ENCODE measurements at places on chromosomes 6 and 20.

DNA sequence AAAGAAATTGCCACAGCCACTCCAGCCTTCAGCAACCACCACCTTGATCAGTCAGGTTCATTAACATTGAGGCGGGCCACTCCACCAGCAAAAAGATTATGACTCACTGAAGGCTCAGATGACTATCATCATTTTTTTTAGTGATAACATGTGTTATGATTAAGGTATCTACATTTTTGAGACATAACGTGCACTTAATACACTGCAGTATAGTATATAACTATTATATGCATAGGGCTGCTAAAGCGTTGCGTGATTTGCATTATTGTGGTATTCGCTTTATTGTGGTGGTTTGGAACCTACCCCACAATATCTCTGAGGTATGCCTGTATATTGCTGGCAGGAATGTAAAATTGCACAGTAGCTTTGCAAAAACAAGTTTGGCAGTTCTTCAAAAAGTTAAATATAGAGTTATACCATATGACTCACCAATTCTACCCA is 6.8 kb upstream of the RIPK1 start:
- DNase-seq = no peak

DNA sequence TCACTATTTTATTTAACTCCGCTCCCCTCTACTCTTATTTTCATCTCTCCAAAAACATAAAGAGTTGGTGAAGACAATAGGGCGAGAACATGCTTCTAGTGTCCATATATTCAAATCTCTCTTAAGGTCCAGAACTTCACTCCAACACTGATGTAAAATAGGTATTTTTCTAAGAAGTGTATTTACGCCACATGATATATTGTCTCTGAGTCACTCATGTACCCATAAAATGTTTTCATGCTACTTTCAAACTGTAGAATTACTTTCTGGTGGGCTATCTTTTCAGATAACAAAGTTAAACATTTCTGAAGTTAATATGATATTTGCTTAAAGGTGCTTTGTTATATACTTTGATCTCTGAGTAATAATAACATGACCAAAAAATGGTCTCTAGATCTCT is 124.1 kb upstream of the IFNGR1 start:
- DNase-seq = no peak

- DNase-seq = no peak
These were observed 127.9 kb downstream of the PXDC1 start for GRCh38 chr6:3623451-3624249.

DNA sequence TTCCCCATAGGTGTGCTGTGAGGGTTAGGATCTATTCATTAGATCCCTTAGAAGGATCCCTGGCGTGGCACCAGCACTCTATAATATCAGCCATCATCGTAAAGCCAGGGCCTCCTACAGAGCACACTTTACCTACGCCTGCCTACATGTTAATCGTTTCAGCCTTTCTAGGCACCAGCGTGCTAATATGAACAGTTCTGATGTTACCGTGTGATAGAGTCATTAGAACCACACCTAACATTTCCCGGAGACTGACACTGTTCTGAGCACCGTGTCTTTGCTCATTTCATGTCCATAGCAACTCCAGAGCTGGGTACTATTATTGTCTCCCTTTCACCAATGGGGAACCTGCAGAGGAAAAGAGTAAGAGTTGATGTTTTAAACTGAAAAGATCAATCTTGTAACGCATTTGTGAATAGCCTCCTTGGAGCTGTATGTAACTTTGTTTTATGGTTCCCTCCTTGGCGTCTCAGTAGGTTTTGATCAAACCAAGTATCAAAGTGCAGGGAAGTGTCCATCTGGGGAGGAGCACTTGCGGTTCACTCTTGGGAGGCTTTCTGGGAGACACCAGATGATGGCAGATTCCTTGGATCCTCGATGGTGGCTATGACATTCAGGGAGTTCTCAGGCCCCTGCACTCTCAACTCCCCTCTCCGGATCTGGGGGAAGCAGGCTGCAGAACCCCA is 73.8 kb upstream of the KCNG1 start:
- no peak for DNase-seq

DNA sequence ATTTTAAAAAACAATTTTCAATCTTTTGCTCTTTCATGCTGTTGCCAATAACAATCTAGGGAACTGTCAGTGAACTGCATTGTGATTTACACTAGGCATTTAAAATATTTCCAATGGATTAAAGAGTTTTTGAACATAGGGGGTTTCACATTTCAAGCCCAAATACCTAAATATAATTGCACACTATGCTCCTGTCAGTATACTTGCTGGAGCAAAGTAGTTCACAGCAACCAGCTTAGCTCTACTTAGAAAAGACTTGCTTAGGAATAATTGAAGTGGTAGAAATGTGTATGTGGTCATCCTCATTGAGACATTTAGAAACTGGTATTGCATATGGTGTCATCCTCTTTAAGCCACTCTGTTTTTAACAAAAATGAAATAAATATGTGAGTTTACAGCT is 41.7 kb upstream of the REV3L start:
- no peak for DNase-seq

Data from iPS-NIHi11 (cell line).